NCI-H2081 (cell line): ENCODE measurements at places on chromosomes 11 and 22.
A peak's percentile ranks its signal among the peaks of the same experiment; 100 is the strongest.

GRCh38 chr11:63829823-63830489, 9.0 kb upstream of the MARK2 start:
- peak; percentile 13 for DNase-seq

GRCh38 chr11:14144934-14145333, 182.4 kb downstream of the SPON1 start:
- DNase-seq: peak; percentile 27

- no peak for DNase-seq
Observed at GRCh38 chr22:41857155-41857859, 24.4 kb downstream of the SREBF2 start.

GRCh38 chr11:94845622-94846021, 77.5 kb downstream of the AMOTL1 start:
- peak; percentile 26 for DNase-seq

DNA sequence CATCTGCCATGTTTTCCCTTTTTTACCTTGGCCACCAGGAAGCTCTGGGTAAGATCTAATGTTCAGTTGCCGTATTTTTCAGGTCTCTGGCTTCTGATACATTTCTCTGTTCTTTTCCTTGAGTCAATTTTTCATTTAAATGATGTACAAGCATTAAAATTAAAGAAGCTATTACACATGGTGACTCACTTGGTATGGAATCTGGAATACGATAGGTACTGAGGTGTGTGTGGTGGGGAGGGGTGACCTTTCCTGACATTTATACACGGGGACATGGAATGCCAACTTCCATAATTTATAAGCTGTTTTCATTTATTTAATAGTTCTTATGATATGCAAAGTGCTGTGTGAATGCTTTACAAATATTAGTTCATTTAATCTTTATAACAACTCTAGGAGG, 47.8 kb upstream of the ALX4 start:
- DNase-seq: no peak

DNA sequence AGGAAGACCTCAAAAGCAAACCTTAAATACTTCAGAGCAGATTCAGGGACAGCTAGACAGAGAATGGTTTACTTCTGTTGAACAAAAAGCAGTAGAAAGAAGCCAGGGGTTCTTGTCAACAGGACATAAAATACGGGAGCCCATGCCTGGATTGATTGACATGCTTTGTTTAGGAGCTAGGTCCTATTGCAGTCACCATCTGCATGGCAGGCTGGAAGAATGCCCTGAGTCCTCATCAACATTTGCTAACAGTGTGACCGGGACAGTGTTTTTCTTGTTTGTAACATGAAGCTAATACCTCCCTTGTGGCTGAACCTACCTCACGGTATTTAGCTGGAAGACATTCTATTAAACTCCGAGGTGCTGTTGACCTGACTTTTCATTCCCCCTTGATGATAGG, 225.4 kb downstream of the NTM start:
- no peak for DNase-seq

GRCh38 chr11:69604055-69604454, 36.9 kb upstream of the CCND1 start:
- no peak for DNase-seq

GRCh38 chr22:44341431-44342346, 28.9 kb upstream of the SHISAL1 start:
- DNase-seq: no peak

DNA sequence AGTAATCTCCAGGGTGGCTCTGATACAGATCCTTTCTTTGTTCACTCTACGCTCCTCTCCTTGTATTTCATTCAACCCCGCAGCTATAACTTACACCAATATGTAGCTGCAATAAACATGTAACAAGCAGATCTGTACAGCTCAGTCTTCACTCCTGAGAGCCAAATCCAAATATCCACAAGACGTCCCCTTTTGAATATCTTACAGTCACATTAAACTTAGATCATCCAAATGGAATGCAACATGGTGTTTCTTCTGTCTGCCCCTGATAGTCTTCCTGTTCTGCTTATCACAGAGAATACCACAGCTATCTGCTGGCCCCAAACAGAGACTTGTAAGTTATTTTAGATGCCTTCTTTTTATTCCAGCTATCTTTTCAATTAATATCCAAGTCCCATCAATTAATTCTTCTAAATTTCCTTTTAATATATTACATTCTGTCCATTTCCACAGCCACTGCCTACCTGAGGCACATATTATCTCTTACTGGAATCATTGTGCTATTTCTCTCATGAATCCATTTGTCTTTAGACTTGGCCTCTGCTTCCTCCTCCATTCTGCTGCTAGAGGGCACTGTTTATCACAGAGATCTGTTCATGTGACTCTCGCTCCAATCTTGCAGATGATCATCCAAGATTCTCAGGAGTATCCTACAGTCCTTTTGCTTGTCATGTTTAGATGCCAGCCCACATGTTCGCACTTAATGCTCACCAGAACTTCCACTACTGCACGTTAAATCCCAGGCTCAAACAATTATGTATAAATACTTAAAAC, 908.6 kb downstream of the NTM start:
- DNase-seq: peak; percentile 57

DNA sequence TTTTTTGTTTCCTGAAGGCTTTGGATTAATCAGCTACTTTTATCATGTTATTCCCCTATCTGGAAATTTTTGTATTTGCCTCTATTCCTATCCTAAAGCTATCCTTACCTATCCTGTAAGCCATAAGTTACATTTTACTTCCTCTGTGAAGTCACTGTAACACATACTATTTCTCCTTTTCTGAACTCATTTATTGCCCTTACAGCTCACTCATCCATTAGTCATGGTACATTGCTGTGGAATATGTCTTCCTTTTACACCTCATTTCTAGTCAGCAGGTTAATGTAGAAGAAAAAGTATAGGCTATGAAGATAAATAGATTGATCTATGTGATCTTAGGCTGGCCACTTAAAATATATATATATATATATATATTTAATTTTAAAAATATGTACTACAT, 28.0 kb downstream of the SWAP70 start:
- DNase-seq: no peak

DNA sequence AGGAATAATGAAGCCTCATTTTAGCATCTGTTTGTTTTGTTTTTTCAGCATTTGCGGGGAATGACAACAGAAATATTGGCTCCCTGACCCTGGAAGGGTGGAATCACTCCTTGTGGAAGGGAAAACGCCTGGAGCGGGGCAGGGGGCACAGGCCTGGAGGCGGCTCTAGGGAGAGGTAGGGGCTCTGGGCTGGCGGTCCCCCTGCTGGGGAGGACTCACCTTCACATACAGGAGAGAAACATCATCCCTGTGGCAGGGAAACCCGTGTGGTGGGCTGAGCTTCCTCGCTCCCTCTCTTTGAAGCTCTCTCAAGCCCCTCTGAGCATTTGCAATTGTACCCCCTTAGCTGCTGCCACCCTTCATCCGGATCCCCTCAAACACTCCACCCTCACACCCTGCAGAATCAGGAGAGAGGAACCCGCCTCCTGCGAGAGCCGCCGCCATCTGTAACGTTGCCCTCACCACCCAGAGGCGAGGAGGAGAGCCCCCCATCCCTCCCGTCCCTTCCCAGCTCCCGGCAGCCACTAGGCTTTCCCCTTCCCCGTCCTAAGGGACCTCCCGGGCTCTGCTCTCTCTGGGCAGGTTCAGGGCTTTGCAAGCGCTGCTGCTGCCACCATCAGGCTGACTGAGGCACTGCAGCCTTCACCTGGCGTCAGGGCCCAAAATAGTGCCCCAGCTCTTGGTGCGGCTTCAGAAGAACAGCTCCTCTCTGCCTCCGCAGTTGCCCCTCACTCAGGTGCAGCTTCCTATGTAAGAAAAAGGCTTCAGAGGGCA, 10.4 kb downstream of the KIRREL3 start:
- DNase-seq: peak; percentile 80

- no peak for DNase-seq
Observed at GRCh38 chr11:27310707-27311106, 52.3 kb downstream of the CCDC34 start.

GRCh38 chr22:35477911-35478582, 62.6 kb upstream of the RASD2 start:
- peak; percentile 72 for DNase-seq

GRCh38 chr22:17931400-17931825, 92.9 kb downstream of the MICAL3 start:
- DNase-seq: no peak

DNA sequence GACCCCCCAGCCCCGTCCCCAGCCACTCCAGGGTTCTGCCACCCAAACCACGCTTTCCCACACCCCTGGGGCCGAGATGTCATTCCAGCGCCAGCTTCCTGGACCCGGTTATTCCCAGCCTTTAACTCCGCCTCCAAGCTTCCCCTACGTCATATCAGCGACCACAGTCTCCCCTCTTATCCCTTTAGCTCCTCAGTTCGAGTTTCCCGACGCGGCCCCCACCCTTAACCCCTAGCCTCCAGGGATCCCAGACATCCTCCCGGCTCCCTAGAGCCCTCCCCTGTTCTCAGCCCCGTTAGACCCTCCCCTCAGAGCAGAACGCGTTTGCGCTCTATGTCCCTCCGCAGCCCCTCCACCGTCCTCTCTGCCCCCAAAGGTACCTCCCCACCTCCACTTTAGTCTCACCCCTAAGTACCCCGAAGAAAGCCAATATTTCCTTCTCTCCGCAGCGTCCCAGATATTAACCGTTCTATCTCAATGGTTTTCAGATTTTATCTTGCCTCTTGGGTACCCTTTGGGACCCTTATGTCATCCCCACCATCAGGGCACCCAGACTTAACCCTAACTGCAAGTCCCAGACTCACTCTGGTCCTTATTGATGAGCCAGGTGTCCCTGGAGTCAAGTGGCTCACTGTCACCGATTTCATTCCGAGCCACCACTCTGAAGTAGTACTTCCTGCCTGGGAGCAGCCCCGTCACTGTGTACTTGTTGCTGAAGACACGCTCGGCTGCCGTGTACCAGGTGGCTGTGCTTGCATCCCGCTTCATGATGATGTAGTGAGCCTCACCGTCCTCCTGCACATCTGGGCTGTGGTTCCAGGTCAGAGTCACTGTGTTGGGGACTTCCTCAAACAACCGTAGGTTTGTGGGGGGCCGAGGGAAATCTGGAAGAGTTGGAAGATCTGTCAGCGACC, 8.0 kb downstream of the TMEM86A start:
- peak; percentile 75 for DNase-seq

DNA sequence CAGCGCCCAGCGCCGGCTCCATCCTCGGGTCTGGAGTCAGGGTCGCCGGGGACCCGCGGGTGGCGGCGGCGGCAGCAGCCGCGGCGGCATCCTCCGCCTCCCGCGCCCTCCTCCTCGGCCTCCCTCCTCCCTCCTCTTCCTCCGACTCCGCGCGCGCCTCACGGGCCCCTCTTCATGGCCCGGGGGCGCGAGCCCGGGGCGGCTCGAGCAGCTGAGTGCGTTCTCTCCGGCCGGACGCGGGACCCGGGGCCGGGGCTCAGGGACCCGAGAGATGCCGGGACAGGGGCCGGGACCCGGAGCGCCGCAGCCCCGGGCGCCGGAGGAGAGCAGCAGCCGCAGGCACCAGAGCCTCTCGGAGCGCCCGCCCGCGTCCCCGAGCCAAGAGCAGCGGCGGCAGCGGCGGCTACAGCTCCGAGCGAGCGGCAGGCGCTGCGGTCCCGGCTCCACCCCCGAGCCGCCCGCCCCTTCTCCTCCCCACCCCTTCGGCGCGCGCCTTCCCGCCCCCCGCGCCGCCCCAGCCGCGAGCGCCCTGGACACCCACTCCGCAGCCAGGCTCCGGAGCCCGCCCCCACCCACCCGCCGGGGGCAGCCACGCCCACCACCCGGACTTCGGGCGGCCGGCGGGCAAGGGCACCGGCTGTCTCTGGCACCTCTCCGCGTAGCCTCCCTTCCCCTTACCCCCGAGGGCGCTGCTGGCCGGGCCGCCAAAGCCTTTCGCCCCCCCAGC, at the start of gene CHST1:
CHST1 (minus strand) TSS at position 417 of the 727 bp plus-strand sequence. CDS start 14,699 bp downstream, outside the sequence.
- DNase-seq: no peak

- DNase-seq: no peak
Observed at GRCh38 chr11:95331161-95331560, 100.2 kb upstream of the SESN3 start.

DNA sequence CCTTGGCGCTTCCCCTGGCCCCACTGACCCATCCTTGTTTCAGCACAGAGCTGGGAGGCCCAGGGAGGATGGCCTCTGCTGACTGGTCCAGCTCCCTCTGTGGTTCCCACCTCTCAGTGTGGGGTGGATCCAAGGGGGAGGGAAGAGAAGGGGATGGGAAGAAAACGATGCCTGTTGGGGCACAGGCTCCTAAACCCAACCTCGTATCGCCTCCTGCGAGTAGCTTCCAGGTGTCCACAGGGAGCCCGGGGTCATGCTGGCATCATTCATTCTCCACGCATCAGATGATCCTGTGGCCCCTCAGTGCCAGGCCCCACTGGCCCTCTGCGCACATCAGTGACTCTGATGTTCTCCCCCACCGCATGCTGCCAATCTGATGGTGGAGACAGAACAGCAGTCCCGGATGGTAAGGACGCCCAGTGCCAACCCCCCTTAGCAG, 5.1 kb downstream of the MYEOV start:
- DNase-seq: no peak

DNA sequence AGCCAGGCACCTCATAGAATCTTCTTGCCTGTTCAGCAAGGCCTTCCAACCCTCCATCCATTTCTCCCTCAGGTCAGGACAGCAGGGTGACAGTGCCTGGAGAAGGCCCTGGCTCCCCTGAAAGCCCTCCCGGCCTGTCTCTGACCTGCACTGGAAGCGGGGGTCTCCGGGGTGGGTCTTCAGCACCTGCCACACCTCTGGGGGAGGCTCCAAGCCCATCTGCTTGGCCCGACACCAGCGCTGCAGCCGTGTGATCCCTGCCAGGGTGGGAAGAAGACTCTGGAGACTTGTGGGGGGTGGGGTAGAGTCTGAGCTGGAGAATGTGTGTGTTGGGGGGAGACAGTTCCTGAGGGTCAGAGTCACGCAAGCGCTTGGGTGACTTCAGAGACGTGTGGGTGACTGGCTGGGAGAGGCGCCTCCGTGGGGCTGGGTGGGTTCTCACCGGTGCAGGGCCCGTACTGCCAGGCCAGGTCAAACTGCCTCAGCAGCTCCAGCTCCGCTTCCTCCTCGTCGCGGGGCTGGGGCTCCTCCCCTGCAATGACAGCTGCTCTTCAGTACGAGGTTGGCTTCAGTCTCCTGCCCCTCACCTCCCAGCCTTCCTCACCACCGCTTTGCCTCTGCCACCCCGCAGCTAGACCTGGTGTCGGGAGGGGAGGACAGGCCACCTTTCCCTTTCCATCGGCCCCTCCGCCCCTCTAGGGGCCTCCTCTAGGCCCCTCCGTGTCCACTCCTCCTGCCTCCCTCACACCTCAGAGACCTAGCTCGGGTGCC, 615 bp downstream of the POLD4 start:
- DNase-seq: no peak

DNA sequence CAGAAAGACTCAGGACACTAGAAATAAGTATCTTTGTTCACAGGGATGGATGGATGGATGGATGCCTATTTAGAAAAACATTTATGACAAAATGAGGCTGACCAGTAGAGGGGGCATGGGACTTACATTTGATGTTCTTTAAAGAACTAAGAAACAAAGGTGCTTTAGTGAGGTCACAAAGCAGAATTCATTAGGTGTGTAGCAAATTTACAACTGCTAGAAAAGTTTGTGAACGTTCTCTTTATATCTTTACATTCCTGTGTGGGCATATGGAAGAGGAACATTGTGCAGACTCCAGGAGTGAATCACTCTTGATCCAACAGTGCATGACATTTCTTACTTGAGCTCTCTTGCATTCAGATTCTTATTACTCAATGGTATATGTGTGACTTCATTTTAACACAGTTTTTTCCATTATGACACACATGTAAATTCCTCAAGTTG, 15.8 kb upstream of the SIK2 start:
- peak; percentile 64 for DNase-seq

- DNase-seq: peak; percentile 64
Observed at GRCh38 chr11:68998390-68998911, 14.6 kb downstream of the MRGPRF start.

GRCh38 chr11:69088676-69089146, 40.0 kb downstream of the TPCN2 start:
- DNase-seq: peak; percentile 67

GRCh38 chr22:39925909-39926679, 25.2 kb downstream of the GRAP2 start:
- peak; percentile 1 for DNase-seq
